ENCODE measurements at places on chromosomes 6 and 20.

DNA sequence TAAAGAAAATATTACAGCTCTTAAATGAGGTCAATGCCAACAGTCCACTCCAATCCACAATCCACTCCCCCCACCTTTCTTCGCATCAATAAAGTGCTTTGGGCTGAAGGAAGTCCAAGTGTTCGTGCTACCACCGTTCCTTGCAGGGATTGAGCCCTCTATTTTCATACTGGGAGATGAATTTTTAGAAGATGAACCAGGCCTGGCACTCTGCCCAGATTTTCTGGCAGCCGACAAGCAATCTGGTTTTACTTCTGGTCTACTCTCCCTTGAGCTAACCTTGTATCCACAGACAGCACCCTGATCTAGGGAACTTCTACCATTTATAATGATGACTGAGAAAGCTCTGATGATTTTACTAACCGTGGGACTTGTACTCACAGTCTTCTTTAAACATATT lies 72.3 kb downstream of the BTBD9 start:
- ATAC-seq, result no peak

DNA sequence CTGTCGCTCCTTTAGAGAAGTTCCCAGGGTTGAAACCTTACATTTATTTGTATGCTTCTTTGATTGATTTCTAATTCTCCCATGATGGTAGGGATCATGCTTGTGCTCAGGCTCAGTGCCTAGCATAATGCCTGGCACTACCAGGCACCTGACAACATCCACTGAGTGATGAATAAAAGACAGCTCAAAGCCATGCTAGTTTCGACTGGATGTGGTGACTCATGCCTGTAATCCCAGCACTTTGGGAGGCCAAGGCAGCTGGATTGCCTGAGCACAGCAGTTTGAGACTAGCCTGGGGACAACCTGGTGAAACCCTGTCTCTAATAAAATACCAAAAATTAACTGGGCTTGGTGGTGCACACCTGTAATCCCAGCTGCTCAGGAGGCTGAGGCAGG lies 11.6 kb upstream of the CD164 start:
- ATAC-seq, result peak; percentile 54

DNA sequence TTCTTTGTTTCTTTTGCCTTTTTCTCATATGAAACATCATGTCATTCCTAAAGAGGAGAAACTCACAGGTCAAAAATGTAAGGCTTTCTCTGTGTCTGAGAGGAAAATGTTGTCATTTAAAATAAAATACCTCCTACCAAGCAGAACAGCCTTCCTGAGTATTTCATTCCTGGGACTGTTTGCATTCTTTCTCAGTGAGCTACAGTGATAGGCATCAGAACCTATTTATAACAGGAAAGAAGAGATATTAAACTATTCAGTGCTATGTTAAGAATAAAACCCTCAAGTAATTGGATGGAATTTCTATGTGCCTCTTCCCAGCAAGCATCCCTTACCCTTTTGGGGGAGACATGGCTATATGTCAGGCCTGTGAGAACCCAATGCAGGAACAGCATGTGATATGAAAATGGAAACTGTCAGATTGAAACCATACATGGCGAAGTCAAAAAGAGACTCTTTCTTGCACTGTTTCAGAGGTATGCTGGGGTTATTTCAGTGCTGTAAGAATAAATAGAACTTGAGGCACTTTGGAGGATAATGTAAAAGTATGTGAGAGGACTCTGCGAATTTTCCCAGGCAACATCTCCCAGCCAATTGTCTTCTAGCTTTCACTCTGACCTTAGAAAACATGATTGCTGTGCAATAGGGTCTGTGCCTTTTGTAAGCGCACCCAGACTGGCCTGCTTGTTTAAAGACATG lies 133.8 kb upstream of the CCN2 start:
- ATAC-seq, result no peak

DNA sequence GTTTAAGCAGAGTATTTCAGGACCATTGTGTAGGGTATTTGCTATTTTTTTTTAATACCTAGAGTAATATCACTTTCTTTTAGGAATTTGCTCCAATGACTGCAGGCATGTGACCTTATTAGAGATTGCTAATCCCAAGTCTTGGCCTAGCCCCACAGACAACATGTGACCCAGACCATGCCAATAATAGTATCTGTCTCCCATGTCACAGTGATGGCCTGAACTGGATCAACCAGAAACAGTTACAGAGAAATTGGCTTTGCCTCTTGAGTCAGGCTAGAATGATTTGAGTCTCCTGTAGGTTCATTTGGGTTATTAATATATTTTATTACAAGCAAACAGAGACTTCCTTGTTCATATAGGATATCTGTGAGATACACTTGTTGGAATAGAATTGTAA lies 116.8 kb downstream of the DNAH8 start:
- no peak for ATAC-seq

GRCh38 chr6:129267028-129267427 lies 384.1 kb downstream of the LAMA2 start:
- no peak for ATAC-seq

DNA sequence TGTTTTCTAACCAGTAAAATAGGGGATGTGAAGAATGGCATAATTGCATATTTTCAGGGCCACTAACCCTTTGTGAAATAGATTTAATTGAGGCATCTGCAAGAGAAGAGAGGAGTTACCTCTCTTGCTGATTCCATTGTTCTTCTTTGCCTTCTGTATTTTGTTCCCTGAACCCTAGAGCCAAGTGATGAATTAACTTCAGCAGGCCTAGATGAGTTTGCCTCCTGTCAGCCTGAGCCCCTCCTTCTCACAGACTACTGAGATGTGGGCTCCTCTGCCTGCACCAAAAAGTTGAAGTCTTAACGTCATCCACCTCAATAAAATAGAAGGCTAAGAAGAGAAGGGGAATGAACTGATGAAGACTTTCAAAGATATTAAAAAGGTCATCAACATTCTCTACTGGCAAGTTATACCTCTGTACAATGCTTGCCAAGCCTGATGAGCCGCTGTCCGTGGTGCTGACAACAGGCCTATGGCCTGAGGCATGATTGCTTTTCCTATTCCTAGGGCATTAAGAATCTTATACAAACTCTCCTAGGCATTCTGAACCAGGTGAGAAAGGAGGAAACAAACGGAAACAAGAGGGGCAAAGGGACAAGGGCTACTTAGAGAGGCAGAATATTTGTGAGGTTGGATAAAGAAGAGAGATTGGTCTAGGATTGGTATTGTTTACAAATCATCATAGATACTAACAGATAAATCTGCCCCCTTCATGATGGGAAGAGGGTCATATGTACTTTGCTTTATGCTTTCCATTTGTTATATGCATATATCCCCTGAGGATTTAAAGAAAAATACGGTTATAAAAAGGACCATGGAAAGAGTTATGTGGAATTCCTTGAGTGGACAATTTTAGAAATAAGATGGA lies 46.8 kb downstream of the CD24 start:
- no peak for ATAC-seq

DNA sequence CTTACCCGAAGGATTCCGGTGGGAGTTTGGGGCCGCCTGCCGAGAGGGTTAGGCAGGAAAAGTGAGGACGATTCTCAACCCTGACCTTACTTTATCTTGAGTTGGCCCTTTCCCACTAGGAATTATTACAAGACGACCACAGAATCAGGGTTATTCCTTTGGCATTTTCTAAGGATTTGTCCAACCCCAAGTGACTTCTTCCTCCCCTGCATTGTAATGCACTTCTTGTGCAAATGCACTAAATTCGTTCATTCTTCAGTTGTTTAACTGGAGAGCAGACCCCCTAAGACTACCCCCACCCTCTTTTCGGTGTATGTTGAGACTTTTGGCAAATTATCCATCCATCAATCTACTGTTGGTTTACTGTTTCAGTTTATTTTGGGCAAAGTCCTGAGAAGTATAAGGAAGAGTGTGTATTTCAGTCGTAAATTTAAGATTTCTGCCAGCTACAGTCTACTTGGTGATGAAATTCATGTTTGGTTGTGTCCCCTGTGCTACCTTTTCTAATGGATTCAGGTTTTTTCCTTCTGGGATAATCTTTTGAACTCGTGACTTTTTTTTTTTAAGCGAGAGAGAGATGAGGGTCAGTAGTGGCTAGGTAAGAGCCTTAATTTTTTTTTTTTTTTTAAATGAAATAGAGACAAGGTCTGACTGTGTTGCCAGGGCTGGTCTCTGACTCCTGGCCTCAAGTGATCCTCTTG lies 611 bp upstream of the TMEM217 start:
- ATAC-seq, result no peak

DNA sequence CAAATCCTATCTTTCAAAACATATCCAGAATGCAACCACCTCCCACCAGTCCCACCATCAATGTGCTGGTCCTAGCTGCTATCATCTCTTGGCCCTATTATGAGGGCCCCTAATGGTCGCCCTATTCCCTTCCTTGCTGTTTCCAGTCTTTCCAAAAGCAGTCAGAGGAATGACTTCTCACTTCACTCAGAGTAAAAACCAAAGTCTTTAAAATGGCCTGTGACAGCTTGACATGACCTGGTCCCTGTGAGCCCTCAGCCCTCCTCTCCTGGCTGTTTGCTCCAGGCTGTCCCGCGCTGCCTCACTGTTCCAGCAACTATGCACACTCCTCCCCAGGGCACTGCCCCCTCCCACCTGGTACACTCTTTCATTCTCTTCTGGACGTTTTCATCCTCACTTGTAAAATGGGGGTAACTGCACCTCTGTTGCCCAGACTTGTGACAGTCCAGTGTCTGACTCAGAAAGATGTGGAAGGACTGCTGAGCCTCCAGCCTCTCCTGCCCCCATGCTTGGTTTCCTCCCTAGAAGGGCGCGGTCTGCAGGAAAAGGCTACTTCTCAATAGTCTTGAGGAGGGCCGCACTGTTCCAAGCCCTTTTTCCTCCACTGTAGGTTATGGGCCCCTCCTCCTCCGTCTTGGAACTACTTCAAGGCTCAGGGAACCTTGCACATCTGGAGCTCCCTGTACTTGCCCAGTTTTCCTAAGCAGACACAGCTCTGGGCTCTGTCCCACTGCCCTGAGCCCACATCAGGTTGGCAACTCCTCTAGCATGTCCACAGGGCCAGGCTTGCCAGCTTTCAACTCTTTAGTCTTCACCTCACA lies 64.7 kb downstream of the MYH7B start:
- no peak for ATAC-seq

GRCh38 chr20:24994470-24995368 lies 2.2 kb upstream of the APMAP start:
- ATAC-seq, result peak; percentile 14

- no peak for ATAC-seq
Measured at GRCh38 chr6:18748314-18748713, 361.2 kb downstream of the RNF144B start.

DNA sequence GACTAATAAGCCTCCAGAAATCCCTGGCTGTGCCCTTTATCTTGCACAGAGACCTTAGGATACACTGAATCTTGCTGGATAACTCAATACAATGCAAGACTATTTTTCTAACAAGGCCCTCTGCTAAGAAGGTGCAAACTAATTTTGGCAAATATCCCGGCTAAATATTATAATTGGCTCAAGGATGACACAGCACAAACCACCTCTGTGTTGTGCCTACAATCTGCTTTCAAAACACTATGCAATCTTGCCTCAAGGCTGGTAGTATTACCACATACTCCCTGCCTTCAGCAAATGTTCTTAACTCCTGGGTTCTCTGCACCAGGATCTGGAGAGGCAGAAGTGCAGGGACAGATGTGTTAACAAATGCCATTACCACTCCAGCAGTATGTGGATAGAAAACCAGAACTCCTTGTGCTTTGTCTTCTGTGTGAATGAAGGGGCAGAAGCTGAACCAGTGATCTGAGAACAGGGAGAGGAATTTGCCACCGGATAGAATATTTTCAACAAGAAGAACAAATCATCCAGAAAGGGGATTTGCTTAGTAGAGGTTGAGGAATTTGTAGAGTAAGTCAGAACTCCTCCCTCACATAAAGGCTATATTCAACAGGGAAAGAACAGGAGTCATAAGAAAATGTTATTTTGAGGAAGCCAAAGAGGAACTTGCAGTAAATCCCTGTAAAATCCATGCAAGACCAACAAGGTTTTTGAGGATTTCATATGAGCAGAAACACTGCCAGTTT lies 74.1 kb upstream of the SLC4A11 start:
- ATAC-seq, result no peak

DNA sequence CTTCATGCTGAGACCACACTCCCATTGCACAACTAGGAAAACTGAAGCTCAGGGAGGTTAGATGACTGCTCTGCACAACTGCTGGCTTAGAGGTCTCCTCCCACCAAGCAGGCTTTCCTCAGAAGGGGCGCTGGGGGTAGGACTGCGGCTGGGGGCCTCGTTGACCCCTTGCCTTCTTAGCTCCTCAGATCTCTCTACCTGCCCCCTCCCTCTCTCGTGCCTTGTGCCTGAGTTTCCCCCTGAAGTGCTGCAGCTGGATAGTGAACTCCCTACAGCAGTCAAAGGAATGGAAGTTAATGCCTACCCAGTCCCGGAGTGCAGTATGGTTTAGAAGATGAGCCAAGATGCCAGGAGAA lies 149.8 kb downstream of the GRM4 start:
- no peak for ATAC-seq

GRCh38 chr20:9022376-9022775 lies 46.5 kb upstream of the PLCB4 start:
- no peak for ATAC-seq

GRCh38 chr20:25065072-25065624 lies 7.2 kb upstream of the ACSS1 start:
- no peak for ATAC-seq

- no peak for ATAC-seq
Measured at GRCh38 chr6:7542065-7542873, 798 bp downstream of the DSP start.

GRCh38 chr20:16647875-16648597 lies 74.8 kb upstream of the KIF16B start:
- ATAC-seq, result no peak

GRCh38 chr20:2314759-2315439 lies 19.1 kb downstream of the TGM3 start:
- ATAC-seq, result no peak

GRCh38 chr6:32096394-32097258 lies 12.5 kb downstream of the TNXB start:
- ATAC-seq, result peak; percentile 19

GRCh38 chr6:315921-316752 lies 23.9 kb downstream of the DUSP22 start:
- ATAC-seq, result no peak

DNA sequence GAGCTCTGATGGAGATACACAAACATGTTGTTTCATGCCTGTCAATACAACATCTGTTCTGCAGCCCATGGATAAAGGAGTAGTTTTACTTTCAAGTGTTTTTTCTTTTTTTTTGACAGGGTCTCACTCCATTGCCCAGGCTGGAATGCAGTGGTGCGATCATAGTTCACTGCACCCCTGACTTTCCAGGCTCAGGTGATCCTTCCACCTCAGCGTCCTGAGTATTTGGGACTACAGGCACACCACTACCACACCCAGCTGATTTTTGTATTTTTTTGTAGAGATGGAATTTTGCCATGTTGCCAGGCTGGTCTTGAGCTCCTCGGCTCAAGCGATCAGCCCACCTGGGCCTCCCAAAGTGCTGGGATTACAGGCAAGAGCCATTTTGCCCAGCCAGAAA lies 97.0 kb downstream of the SMAP1 start:
- no peak for ATAC-seq

Data from activated T-helper 17 cell treated with anti-CD3 and anti-CD28 coated beads, Interleukin-2, amount 50 U/mL, for 72 hours (primary cell).